NCI-H1930 (cell line): ENCODE measurements at places on chromosomes 3 and 15.

DNA sequence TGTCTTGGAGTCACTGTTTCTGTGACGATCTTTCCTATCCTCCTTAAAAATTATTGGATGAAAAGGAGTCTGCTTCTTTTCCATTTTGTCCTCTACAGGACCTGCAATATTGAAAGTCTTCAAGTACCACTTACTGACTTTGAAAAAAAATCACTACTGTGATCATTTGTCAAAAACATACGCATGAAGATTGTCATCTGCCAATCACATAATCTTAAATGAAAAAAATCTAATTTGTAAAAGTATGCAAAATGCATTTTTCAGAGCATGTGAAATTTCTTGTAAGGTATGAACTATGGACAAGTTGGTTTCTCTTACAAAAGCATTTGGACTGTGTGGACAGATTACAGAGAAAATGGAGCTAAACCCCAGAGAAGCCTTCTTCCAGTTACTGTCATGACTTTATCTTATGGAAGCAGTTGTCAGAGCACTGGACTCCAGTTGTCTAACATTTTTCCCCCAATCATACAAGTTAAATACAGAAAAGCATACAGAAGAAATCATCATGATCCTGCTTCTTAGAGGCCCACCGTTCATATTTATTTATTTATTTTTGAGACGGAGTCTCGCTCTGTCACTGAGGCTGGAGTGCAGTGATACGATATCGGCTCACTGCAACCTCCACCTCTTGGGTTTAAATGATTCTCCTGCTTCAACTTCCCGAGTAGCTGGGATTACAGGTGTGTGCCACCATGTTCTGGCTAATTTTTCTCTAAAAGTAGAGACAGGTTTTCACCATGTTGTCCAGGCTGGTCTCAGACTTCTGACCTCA is 3.4 kb upstream of the PXK start:
- DNase-seq, result no peak

DNA sequence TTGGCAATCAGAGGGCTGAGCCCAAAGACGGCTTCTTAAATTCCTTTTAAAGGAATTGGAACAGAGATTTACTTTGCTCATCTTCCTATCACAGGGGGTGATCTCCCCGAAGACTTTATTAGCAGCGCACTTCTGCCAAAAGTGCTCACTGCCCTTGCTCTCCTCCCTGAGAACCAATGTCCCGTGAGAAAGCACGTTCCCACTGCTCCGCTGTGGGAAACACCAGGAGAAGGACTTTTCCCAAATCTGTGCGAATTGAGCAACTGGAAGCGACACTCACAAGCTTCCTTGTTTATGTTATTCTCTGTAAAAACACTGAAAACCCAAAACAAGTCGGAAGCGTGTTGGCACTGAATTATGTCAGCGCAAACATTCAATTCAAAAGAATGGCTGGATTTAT is 670.8 kb upstream of the NR2F2 start:
- DNase-seq, result no peak

DNA sequence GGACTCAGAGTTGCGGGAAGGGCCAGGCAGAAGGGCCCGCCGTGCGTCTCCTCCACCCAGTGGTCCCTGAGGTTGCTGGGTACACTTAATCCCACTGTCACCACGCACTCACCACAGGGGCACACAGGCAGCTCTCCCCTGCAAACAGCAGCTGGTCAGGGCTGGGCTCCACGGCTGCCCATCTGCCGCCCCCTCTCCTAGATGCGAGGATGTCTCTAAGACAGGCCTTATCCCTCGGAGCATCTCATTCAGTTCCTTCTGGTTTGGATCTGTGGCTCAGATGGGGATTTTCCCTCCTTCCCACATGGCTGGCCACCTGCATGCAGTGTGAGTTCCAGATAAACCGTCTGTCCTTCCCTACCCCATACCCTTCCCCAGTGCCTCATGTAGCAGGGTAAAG is 26.3 kb downstream of the MRPS11 start:
- DNase-seq, result no peak

GRCh38 chr3:194389269-194389668 is 9.8 kb downstream of the GP5 start:
- DNase-seq, result no peak

DNA sequence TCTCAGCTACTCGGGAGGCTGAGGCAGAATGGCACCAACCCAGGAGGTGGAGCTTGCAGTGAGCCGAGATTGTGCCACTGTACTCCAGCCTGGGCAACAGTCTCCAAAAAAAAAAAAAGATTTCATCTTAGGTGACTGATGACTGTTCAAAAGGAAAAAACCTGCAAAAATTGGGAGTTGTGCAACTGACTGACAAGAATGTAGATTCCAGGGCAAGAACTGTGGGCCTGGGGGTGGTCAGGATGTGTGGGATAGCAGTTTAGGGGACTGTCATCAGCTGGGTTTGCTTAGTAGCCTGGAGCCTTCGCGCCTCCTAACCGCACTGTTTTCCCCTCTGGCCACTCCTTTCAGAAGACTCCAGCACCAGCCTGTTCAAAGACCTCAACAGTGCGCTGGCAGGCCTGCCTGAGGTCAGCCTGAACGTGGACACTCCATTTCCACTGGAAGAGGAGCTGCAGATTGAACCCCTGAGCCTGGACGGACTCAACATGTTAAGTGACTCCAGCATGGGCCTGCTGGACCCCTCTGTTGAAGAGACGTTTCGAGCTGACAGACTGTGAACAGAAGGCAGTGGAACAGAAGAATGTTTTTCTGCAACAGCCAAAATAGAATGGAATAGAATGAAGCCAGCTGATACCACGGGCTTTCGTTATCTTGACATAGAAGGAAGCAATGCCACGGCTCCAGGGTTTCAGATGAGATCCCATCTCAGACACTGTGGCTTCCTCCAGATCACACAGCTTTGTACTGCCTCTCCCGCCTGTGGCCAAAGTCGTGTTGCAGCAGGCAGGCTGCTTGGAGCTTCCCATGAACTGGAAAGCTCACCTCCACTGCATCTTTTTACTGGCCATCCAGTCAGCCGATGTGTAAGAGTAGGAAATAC is 75.3 kb upstream of the BLM start:
- DNase-seq, result no peak

- DNase-seq, result no peak
Observed at GRCh38 chr3:158703566-158703965, 28.7 kb downstream of the RARRES1 start.

- no peak for DNase-seq
Observed at GRCh38 chr3:120407508-120408287, 43.1 kb downstream of the FSTL1 start.

- DNase-seq, result no peak
Observed at GRCh38 chr15:74203914-74204431, 1.4 kb upstream of the STRA6 start.

- no peak for DNase-seq
Observed at GRCh38 chr3:1092061-1092460, 763 bp upstream of the CNTN6 start.

- DNase-seq, result no peak
Observed at GRCh38 chr3:78494851-78495250, 1272.9 kb downstream of the ROBO1 start.

GRCh38 chr15:101359365-101359947 is 64.4 kb upstream of the SNRPA1 start:
- no peak for DNase-seq

DNA sequence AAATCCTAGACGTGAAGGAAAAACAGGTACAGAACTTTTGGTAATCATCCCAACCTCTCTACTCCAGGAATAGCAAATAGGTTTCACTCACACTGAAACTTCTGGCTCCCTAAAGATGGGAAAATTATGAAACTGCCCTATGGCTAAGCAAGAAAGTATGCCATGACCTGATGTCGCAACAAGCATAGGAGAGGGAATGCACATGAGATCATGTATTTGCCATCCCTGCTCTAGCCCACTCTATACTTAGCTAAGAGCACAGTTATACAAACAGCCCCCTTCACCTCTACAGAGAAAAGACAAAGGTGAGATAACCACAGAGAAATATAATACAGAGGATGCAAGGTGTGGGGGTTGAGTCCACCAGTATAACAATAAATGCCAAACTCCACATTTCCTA is 102.7 kb downstream of the TBC1D5 start:
- no peak for DNase-seq

GRCh38 chr3:26838026-26838425 is 215.5 kb downstream of the LRRC3B start:
- no peak for DNase-seq

- no peak for DNase-seq
Observed at GRCh38 chr15:45169608-45170480, 17.9 kb downstream of the SHF start.

GRCh38 chr3:165638034-165638433 is 199.2 kb downstream of the BCHE start:
- DNase-seq, result no peak

DNA sequence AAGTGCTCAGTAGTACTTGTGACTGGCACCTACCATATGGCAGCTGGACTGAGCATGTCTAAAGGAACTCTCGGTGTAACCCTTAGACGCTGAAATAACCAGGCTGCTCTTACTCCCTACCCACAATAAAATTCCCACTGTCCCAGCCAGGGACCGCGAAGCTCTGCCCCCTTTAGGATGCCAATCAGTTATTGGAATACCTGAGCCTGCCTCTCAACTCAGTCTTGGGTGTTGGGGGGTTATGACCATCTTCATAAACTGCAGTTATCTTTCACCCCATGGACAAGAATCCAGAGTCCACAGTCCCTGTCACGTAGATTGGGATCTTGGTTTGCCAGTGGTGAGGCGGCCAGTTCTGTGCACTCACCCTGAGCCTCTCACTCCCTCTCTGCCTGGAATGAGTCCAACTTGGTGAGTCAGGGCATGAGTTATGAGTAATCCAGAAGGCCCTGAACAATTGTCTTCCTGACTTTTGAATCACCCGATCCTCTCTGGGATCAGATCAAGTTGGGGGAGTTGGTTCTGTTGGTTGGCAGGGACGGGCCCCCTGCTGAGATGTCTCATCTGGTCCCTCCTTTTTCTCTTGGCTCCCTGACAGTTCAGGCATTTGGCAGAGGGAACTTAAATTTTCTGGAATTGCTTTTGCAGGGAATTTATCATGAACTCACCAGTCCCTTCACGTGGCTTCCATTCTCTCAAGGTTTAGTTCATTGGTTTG is 120.1 kb upstream of the UBE2E1 start:
- DNase-seq, result no peak

DNA sequence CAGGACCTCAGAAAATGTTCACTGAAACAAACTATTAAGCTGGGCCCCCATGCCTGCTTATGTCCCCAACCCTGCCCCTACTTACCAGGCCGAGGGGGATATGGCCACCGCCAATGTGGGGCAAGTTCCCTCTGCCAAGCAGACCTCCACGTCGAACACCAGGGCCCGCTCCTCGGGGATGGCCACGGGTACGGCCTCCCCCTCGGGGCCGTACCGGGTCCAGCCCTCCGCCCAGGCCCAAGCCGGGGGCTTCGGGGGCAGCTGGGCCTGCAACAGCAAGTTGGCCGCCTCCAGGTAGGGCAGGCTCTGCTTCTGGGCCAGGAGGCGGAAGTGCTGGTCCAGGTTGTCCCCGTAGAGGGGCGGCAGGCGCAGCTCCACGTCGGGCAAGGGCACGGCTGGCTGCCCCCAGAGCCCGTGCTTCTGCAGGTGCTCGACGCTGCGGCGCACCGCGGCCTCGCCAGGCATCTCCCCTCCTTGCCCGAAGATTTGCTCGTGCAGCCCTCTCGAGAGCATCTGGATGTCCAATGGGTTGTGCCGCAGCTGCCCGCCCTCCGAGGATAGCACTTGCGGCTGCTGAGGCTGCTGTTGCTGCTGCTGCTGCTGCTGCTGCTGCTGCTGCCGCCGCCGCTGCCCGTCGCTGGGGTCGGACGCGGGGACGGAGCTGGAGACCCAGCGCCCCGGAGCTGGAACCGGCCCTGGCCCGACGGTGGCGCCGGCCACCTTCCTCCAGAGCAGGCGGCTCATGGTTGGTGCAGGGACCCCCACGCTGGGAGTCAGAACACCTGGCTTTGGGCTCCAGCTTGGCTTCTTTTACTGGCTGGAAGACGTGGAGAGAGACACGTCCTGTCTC is 1.4 kb downstream of the POLG start:
- no peak for DNase-seq

- no peak for DNase-seq
Observed at GRCh38 chr15:60994963-60995475, 234.1 kb downstream of the RORA start.

- DNase-seq, result no peak
Observed at GRCh38 chr3:46699676-46700523, 1.3 kb upstream of the TMIE start.

DNA sequence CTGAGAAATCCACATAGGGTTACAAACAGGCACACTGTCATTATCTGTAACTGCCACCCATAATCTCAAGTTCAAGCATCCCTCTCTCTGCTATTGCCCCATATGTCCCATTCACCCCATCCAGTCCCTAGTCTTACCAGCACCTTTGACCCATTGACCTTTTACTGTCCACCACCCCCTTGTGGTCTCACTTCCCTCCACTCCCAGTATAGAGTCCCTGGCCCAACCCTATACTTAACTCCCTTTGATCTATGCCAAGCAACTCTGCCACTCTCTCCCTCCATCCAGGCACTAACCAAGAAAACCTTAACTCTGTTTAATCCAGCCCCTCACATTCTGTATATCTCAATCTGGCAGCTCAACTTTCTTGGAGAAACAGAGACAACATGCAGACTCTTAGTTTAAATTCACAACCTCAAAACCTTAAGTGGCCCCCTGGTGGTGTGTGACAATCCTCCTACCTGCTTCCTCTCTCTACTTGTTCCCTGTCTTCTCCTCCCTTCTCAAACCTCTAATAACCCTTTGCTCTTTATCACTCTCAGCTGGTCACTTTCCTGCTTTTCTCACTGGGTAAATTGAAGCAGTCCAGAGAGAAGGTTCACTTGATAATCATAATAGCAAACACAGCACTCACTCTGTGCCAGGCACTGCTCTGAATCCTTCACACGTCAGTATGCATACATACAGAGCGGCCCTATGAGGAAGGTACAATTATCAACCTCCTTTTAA is 162.7 kb downstream of the STT3B start:
- DNase-seq, result no peak

DNA sequence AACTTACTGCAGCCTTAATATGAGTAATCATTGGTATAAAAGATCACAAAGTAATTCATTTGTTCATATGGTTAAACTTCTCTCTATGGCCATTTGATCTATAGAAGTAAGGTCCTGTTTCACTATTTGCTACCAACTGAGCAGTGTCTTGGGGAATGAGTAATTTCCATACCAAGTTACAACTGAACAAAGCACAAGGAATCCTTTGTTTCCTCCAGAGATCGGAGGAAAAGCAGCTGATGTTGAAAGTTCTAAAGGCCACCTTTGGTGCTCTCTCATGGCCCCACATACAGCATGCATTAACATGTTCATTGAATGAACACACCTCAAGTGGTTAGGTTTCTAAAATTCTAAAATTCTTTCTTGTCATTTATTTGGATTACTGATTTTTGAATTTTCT is 7.1 kb upstream of the CNTN3 start:
- no peak for DNase-seq

DNA sequence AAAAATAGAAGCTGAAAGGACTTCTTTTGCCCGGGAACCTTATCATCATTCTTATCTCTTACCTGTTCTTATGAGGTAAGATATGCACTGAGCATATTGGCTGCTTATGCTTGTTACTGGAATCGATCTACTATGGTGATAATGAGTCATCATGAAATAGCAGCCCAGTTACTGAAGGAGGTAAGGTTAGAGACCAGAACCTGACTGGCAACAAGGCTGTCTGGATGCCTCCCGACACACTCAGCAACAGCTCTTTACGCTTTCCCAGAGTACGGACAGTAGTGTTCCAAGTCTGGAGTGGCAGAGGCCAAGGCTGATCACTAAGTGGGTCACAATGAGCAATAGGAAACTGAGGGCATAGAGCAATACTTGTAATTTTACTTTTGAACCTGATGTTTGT is 314.1 kb downstream of the NLGN1 start:
- no peak for DNase-seq

GRCh38 chr3:88462230-88462629 is 312.5 kb downstream of the C3orf38 start:
- no peak for DNase-seq

GRCh38 chr15:78422571-78423340 is 15.3 kb upstream of the IREB2 start:
- no peak for DNase-seq
